H4 (cell line): ENCODE measurements at places on chromosomes 5 and 9. TPM values are rescaled to one million over a fixed set of nuclear protein-coding genes. Genes with fewer than 3 reads are reported as not detected.

Gene HMMR
- total RNA-seq = 45.7 and 47.1 TPM in 2 replicates

Gene RNF180
- total RNA-seq = 6.3 and 6.6 TPM in 2 replicates

Gene NUDT2
- total RNA-seq = 71.9 and 75.3 TPM in 2 replicates

Gene SPATA31C1
- total RNA-seq = not detected in 2 replicates

Gene AHRR
- 10.8 and 12.9 TPM in 2 replicates for total RNA-seq
